ENCODE measurements at places on chromosomes 1 and 21.

- no peak for DNase-seq
Measured at GRCh38 chr1:54906586-54906985, 19.6 kb upstream of the DHCR24 start.

- DNase-seq: no peak
Measured at GRCh38 chr1:84853741-84854721, 39.0 kb downstream of the LPAR3 start.

DNA sequence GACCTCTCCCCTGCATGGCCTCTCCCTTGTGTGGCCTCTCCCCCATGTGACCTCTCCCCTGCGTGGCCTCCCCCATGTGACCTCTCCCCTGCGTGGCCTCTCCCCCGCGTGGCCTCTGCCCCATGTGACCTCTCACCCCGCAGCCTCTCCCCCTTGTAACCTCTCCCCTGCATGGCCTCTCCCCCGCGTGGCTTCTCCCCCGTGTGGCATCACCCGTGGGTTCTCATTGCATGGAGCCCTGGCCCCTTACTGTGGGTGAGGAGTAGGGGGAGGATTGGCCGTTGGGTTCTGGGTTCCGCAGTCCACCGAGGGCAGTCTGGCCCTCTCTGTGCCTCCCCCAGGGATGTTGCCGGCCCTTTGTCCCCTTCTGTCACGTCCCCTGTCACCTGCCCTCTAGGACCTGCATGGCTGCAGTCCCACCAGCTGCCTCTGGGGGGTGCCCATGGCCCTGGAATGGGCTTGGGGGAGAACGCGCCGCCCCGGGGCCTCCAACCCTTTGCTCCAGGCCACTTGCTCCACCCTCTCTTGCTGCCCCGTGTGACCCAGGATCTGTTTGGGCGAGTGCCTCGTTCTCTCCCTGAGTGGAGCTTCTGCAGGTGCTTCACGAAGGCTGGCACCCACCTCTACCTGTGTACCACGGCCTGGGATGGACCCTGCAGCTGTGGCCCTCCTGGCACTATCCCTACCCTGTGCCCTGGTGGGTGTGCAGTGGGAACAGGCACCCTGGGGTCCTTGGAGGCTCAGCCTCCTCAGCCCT lies 21.3 kb downstream of the RRP1 start:
- DNase-seq: peak; percentile 60

GRCh38 chr1:183872403-183872802 lies 67.5 kb downstream of the RGL1 start:
- no peak for DNase-seq

DNA sequence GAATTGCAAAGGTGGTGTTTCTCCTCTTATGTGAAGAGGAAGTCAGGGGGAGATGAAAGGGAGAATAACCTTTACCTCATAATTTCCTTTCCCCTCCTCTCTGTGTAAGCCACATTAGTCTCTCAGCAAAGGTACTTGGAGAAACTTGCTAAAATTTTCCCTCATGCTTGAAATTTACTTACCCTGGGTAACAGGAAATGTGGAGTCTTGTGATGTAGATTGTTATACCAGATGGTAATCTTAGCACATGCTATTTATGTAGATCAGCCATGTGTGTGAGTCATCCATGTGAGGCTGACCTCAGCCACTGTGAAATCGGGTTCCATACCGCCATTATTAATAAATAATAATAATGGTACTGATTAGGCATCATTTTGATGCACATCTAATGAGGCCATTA lies 128.4 kb downstream of the TGFB2 start:
- no peak for DNase-seq

DNA sequence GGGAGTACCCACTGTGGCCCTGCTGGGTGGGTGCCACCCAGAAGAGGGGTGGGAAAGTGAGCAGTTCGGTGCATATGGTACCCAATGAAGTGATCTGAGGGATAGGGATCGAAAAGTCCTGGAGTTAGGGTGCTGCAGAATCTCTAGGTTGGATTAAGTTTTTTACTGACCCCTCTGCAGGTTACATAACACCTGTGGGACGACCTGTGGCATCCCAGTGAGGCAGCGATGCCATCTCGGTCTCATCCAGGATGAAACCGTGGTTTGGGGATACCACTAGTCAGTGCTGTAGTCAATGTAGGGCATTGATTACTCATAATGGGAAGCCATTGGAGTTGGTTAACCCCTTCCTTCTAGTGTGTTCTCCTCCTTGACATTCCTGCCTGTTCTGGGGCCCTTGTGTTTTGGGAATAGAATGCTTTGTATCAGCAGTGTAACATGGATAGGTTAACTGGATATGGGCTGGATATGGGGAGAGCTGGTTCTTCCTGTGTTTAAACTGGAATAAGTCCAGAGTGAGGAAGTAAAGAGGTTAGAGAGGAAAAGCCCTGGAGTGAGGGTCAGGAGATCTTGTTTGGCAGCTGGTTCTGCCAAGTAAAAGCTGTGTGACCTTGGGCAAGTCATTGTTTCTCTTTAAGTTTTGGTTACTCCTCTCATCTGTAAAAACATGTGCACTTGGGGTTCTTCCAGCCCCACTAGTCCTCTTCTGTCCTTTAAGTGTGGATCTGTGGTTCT lies 42.8 kb upstream of the ATF3 start:
- DNase-seq: no peak

- no peak for DNase-seq
Measured at GRCh38 chr1:174414203-174414602, 33.6 kb upstream of the GPR52 start.

DNA sequence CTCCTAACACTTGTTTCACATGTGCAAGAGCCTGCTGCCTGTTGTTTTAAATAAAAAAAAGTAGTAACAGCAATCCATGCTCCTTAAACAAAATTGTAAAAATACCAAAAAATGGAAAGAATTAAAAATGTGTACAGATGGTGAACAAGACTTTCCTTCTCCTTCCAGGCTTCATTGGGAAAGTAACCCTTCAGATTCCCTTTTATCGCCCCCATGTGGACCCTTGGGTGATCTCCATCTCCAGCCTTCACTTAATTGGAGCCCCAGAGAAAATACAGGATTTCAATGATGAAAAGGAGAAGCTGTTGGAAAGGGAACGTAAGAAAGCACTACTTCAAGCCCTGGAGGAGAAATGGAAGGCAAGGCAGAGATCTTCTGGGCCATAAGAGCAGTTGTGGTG lies 14.2 kb downstream of the VPS13D start:
- DNase-seq: no peak

DNA sequence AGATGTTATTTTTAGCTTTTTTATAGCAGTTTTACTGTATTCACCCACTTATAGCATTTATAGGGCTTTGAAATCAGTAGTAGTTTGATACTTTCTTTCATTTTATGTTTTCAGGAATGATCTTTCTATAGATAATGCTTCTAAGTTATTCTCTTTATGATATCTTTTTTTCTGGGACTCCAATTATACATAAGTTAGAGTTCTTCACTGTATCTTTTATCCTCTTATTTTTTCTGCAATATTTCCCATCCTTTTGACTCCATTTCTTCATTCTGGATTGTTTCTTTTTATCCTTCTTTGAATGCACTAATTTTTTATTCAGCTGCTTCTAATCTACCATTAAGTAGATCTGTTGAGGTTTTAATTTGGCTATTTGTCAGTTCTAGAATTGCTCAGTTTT lies 73.1 kb downstream of the FMN2 start:
- DNase-seq: no peak

- DNase-seq: no peak
Measured at GRCh38 chr21:25385341-25385740, 221.9 kb downstream of the MRPL39 start.

- DNase-seq: no peak
Measured at GRCh38 chr1:115196296-115196695, 107.0 kb upstream of the TSPAN2 start.

DNA sequence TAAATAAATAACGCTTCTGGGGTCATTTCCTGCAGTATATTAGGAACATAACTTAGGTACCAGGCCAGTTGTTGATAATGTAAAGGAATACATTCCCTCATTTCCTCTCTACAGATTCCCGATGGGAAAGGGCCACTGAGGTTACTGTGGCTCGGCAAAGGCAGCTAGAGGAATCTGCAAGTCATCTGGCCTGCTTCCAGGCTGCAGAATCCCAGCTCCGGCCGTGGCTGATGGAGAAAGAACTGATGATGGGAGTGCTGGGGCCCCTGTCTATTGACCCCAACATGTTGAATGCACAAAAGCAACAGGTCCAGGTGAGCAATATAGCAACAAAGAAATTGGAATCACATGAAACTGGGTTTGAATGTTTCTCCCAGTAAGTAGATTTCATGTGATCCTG lies 109.6 kb upstream of the BMP8A start:
- no peak for DNase-seq

GRCh38 chr1:161068306-161069234 lies 1.1 kb downstream of the ARHGAP30 start:
- peak; percentile 66 for DNase-seq

GRCh38 chr1:9801909-9802308 lies 21.9 kb downstream of the CLSTN1 start:
- DNase-seq: no peak

DNA sequence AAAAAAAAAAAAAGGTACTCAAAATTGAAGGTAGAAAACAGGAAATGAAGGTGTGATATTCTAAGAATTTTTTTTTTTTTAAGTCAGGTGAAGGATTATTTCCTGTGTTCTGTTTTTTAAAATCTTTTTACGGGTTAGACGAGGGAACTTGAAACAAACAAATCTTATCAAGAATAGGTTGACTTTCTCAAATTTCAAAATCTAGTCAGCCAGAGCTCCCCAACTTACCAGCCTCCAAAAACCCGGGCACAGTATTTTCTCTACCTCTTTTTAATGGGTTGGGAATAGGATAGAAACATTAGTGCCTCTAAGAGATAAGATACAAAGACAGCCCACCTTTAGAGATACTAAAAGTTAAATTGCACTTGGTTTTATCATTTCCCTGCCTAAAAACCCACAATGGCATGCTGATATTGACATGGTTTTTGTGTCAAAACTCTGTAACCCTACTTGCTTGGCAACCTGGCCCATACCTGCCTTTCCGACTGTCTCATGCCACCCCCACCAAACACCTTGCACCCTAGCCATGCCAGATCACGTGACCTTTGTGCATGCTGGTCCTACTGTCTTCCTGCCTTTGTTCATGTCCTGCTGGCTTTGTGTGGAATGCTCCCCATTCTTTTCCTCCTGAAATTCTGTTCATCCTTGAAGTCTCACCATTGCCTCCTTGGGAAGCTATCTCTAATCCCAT lies 4.2 kb downstream of the RCAN3 start:
- DNase-seq: no peak

GRCh38 chr21:22280851-22281250 lies 1282.6 kb downstream of the NCAM2 start:
- no peak for DNase-seq

GRCh38 chr1:228429007-228429406 lies 12.3 kb upstream of the TRIM17 start:
- no peak for DNase-seq

DNA sequence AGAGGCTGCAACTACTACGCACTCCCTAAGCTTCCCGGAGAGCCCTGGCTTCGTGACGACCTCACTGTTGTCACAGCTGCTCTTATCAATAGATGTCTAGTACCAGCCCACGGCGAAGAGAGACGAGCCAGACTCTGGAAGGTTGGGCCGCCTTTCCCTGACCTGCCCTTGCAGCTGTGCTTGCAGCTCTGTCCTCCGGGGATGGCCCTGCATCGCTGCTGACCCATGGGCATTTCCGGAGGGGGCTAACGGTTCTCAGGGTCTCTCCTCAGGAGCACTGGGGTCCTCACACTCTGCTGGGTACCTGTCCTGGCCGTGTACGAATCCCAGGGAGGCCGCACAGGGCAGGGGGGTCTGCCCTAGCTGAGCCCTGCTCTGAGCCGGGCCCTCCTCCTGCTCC lies 93.8 kb upstream of the COL6A1 start:
- no peak for DNase-seq

DNA sequence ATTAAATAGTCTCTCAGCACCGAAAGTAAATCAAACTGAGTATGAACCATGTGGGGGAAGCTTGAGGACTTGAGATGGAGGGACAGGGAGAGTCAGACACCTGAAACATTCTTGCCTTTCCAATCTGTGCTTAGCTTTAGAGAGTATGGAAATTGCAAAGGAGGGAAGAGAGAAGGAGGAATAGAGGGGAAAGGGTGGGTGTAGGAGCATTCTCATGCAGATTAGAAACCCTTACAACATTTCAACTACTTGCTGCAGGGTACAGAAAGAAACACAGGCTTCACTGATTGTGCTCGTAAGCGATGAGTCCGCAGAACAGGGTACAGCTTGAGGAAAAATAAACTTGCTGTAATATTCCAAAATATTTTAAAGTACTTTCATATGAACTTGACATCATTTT lies 73.8 kb downstream of the NIBAN1 start:
- no peak for DNase-seq

Data from activated CD8-positive, alpha-beta memory T cell treated with anti-CD3 and anti-CD28 coated beads for 1 hour (primary cell).